ENCODE measurements at places on chromosomes 12 and 14.

DNA sequence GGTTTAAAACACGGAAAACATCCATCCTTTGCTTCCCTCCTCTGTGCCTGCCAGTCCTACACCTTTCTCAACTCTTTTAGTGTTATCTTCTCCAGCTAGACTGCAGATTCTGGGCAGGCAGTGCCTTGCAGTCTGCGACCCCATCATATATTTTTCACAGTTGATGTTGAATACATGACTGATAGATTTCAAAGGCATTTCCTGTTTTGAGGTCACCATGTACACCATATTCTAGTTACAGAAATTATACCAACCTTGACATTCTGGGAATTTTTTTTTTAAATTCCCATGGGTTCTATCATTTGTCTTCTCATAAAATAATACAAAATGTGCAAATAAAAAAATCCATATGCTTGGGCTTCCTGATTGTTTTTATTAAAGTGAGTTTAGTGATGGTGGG is 16.6 kb downstream of the SOCS2 start:
- no peak for DNase-seq

GRCh38 chr14:54665946-54666345 is 99.0 kb downstream of the SAMD4A start:
- DNase-seq: no peak

GRCh38 chr12:101962486-101962885 is 85.1 kb downstream of the DRAM1 start:
- no peak for DNase-seq

- DNase-seq: no peak
These were observed 6.4 kb downstream of the GNS start for GRCh38 chr12:64752833-64753238.

- no peak for DNase-seq
These were observed 69.8 kb downstream of the ALG10B start for GRCh38 chr12:38386205-38386985.

DNA sequence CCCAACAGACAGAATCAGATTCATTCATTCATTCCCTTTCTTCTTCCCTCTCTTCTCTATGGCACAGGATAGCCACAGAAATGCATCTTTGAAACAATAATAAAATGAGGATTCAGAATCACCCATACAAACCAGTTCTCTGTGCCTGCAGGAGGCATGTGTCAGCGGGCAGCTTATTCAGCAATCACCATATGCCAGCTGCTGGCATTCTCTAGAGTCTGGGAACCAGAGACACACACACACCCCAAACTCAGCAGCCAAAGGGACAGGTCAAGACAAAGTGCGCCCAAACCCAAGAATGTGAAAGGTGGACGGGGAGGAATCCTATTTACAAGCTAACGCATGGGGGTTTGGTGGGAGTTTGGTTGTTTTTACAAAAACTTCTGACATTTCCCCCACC is 14.1 kb downstream of the ARF3 start:
- DNase-seq: no peak

DNA sequence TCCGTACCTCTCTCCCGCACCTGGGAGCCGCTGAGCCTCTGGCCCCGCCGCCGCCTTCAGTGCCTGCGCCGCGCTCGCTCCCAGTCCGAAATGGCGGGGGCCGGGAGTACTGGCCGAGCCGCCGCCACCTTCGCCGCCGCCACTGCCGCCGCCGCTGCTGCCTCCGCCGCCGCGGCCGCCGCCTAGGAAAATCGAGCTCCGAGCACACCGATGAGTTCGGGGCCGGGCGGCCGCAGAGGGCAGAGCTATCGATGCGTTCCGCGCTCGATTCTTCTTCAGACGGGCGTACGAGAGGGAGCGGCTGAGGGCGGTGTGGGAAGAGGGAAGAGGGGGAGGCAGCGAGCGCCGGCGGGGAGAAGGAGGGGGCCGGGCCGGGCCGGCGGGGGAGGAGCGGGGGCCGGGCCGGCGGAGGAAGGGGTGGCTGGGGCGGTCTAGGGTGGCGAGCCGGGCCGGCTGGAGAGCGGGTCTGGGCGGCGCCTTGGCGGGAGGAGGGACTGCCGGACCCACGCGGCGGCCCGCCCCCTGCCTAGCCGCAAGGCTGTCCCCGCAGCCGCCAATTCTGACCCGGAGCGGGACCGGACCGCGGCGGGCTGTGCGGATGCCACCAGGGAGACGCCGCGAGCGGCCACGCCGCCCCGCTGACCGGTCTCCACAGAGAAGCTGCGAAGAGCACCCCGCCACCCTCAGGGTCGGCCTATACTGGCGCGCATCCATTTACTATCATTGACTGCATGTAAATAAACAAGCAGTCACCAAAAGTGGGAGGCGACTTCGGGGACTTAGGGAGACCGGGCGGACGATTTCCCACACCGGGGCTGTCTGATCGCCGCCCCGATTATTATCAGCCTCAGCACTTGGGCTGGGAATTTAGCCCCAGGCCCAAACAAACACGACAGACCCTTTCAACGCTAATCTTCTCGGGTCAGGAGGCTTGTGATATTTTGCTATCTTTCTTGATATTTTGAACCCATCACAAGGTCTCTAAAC is at the start of gene KRAS:
Gene KRAS (minus strand): TSS at position 186 of the 987 bp plus-strand sequence.
- peak; percentile 90 for DNase-seq

GRCh38 chr12:32483993-32484392 is 84.6 kb downstream of the FGD4 start:
- no peak for DNase-seq

DNA sequence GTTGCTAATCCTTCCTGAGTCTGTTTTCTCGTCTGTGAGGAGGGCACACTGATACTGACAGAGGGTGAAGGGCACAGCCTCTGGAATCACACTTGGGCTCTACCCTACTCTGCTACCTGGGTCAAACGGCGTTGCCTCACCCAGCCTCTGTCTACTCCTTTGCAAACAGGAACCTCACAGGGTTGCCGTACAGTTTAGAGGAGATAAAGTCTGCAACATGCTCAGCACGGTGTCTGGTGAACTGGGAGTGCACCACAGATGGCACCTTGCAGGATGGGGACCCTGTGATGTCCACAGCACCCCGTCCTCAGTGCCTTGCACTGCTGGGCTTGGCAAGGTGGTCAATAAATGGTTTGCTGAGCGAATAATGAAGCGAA is 38.3 kb downstream of the TESC start:
- DNase-seq: no peak

DNA sequence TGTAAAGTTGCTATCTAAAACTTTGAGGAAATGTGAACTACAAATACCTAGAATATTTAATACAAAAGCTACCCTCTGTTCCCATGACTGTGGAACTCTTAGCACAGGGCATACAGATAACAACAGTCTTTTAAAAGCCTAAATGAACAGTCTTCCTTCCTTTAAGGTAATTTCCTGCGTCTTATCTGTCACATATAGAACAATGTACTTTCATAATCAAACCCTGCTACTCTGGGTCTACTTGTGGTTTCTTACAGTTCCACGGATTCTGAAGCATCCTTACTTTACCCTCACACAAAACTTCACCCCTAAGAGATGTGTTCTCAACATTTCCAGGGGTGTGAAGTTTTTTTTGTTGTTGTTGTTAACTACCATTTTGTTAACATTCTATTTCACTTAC is 5.1 kb downstream of the PKP2 start:
- no peak for DNase-seq

DNA sequence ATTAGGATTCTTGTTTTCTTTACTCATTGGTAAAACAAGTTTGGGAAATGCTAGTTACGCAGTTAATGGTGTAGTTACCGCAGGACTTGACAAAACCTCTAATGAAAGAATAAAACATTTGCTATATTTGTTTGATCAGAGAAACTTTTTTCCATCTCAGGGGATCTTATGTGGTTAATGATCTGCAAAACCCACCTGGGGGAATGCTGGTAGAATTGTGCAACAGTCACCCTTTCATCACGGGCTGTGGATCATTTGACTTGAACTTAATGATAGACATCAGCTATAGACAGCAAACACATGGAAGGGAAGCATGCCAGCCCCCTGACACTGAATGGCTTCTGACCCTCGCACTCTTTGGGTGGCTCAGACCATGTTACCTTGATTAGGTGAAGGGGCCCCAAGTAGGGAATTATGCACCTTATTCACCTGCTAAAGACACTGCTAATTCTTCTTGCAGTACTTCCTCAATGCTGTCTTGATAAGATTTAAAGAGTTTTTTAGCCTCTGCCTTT is 84.2 kb downstream of the PDE3A start:
- DNase-seq: no peak

- no peak for DNase-seq
These were observed 305.4 kb downstream of the BMP4 start for GRCh38 chr14:53651096-53651740.

DNA sequence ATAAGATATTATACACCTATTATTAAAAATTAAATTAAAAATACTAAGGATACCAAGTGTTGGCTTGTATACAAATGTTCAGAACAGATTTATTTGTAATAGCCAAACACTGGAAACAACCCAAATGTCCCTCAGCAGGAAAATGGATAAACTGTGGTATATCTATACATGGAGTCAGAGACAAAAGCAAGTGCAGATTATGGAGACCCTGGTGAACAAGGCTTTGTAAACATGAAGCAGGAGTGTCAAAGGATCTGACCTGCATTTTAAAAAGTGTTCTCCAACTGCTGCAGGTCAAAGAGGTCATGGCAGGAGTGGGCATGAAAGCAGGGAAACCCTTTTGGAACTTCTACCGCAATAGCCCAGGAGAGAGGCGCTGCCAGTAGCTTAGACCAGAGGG is 181.6 kb downstream of the STXBP6 start:
- no peak for DNase-seq

GRCh38 chr14:102238131-102238530 is 66.8 kb downstream of the MOK start:
- no peak for DNase-seq

- no peak for DNase-seq
These were observed 47.1 kb downstream of the GIT2 start for GRCh38 chr12:109949089-109949488.

GRCh38 chr12:126210448-126210847 is 1145.2 kb downstream of the AACS start:
- DNase-seq: no peak

DNA sequence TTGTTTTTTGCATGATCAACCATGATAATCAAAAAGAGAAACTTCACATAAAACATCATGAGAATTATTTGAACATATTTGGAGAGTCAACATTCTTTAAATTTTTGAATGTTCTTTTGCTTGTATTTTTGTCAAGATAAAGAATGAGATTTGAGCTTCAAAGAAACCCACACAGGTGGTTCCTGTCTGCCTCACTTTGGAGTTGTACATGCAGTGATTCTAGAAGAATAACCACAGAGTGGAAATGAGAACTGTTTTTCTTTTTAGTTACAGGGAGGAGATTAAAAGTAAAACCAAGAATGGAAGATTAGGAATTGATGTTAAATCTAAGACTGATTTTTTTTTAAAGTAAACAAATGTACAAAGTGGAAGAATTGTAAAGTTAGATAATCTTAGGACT is 2.3 kb upstream of the ZNF705A start:
- DNase-seq: no peak

- no peak for DNase-seq
These were observed 576.4 kb downstream of the SLC6A15 start for GRCh38 chr12:84336231-84336630.

GRCh38 chr12:116244474-116245090 is 32.9 kb downstream of the MED13L start:
- DNase-seq: no peak

- DNase-seq: no peak
These were observed 56.4 kb downstream of the LRP6 start for GRCh38 chr12:12210416-12210815.
